ENCODE measurements at places on chromosomes 7 and 10.

DNA sequence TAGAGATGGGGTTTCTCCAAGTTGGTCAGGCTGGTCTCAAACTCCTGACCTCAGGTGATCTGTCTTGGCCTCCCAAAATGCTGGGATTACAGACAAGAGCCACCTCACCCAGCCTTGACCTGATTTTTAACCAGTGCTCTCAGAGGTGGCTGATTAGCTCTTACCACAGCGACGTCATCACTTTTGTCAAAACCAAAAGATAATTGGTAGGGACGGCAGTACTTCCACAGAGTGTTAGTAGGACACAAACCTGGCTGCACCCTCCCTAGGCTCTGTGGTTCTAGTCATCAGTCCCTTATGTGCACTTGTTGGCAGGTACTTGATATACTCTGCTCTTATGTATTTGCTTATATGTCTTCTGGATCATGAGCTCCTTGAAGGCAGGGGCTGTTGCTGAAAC is 74.0 kb downstream of the GPR141 start:
- no peak for DNase-seq

DNA sequence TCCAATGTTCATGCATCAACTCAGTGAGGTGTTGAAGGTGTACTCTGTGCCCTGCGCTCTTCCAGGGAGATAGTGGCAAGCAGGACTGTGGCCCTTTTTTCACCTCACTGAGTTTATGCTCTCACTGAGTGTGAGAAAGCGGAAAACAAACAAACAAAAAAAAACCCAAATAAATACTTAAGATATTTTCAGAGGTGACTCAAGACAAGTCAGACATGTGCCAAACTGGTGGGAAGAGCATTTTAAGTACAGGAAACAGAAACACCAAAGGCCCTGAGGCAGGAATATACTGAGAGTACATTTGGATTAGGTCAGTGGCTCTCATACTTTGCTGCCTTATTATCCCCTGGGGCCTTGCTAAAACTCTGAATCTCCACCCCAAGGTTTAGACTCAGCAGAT is 111.9 kb upstream of the IGFBP3 start:
- DNase-seq: no peak

GRCh38 chr10:20494474-20494873 is 402.6 kb downstream of the NEBL start:
- no peak for DNase-seq

- no peak for DNase-seq
Observed at GRCh38 chr7:118109607-118110006, 74.4 kb upstream of the LSM8 start.

- no peak for DNase-seq
Observed at GRCh38 chr10:43091846-43092245, 15.0 kb downstream of the RET start.

GRCh38 chr7:96547371-96547811 is 162.3 kb downstream of the SEM1 start:
- no peak for DNase-seq

DNA sequence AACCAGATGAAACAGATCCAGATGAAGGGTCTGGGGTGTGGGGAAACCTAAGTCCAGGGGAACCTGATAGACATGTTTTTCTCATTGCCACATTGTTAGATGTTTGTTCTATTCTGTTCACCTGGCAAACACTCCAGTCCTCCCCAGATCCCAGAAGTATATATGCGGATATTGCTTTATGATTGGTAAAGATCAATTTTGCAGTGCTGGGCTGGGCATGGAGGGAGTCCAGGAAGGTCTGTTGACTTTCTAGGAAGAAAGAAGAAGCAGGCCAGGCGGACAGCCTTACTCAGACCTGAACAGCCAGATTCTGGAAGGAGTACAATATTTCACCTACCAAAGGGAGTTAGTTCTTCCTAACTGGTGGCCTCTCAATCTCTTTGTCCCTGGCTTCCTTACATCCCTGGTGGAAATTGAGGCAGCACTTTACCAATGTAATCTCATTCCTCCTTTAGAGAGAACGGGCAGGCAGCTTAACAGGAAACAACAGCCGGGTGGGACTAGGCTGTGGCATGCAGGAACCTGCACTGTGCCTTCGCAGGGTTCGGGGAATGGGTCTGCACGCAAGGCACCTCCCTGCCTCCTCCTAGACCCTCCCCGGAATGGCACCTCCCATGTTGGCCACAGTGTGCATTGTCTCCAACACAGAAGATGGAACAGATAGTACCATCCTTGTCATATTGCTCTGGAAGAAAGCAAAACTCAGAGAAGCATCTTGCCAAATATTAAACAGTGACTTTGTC is 930 bp downstream of the GIMAP6 start:
- no peak for DNase-seq

DNA sequence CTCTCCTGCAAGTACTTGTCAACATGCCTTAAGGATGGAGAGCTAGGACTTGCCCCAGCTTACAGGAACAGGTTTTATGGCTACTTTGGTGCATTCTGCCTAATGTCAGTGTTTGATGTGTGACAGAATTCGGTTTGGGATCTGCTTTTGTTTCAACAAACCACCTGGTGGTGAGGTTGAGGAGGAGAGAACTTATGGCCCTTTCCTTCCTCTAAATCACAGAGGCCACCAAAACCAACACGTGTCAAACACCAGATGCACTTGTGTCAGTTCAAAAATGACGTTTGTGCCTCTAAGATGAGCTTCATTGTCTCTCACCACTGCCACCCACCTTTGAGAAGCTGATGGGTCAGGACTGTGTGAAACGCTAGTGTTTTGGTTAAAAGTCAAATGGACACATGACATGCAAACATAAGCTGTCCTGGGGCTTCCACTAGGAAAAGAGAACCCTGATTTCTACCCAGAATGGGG is 83.9 kb downstream of the OSBPL3 start:
- no peak for DNase-seq

- DNase-seq: no peak
Observed at GRCh38 chr7:15046861-15047260, 144.3 kb upstream of the DGKB start.

DNA sequence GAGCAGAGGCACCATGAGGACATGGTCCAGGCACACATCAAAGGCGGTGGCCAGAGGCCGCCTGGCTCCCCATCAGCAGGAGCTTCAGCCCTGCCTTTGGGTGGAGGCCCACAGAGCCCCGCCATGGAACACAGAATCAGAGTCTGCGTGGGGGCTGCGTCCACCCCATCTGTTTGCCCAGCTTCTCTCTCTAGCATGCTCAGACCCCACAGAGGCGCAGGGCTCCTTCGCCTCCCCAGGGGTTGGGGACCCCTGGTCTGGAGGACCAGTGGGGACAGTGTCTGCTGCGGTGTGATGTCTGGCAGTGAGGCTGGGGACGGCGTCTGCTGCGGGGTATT is 321.9 kb downstream of the PTPRN2 start:
- no peak for DNase-seq

GRCh38 chr10:121221991-121222390 is 370.8 kb downstream of the WDR11 start:
- DNase-seq: no peak

GRCh38 chr7:79036356-79036755 is 417.1 kb downstream of the MAGI2 start:
- DNase-seq: no peak

DNA sequence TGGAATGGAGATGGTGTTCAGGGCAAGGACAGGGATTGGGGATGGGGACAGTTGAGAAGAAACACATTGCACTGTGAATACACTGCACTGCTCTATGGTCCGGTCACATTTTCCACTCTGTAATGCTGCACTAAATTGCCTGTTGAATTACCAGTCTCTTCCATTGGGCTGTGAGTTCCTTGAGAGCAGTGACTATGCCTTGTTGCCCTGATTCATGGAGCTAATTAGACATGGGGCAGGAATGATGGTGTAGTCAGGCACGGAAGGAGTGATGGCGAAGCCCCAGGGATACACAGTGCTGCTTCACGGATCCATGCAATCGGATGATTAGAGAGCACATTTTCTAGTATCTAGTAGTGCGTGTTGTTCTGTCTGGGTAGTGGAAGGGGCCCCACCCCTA is 25.4 kb upstream of the GPAM start:
- DNase-seq: no peak

DNA sequence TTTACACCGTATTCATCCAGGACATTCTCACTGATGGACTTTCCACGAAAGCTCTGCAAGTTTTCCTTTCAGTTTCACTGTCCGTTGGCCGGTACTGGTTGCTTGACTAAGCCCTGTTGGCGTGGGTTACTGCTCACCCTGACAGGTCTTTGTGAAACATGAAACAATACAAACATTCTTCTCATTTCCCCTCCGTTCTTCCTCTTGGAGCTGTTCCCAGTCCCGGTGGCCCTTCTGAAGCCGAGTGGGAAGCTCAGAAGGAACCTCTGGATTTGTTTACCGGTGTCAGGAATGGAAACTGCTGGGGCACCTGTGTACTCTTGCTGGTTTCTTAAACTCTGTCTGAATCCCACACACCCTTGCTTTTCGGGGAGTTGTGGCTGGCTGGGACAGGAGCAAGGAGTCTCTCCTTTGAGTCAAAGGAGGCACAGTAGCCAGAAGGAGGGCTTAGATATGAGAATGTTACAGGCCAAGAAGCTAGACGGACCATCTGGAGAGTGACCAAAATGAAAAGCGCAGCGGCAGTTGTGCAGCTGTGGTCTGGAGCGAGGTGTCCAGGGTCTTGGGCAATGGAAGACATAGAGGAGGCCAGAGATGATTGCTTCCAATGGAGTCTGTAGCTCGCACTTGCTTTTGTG is 45.7 kb downstream of the LYZL2 start:
- no peak for DNase-seq

DNA sequence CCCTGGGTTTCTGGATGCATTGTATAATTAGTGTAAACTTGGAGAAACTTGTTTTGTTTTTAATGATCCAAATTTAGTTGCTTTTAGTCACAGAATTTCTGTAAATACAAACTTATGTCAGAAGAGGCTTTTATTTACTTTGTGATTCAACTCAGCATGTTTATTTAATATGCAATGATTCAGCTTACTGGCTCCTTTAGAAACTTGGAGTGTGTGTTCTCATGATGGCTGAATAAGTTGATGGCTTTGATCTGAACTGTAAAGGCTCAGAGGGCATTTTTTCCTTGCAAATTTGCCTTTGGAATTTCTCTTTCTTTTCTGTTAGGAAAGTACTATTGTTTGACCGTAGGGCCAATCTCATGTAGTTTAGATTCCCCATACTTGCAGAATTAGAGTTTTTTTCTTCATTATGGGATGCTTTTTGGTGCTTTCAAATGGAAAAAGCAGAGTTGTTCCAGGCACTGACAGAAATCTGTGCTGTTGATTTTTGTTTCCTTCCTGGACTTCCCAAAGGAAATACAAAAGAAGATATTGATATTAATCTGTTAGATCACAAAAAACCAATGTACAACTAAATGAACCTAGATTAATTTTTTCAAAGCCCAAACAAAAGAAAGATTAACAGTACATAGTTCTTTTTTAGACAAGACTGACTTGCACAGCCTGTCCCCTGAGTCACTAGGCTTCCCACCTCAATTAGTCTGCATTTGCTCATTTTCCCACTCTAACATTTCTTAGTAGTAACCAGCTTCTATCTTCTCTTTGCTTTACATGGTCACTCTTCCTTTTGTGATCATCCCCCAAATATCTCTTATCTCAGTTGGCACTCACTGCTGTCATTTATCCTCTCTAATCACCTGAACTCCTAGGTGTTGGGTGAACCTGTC is 96.8 kb upstream of the AGR3 start:
- no peak for DNase-seq

- no peak for DNase-seq
Observed at GRCh38 chr10:102735065-102735562, 8.6 kb upstream of the WBP1L start.

DNA sequence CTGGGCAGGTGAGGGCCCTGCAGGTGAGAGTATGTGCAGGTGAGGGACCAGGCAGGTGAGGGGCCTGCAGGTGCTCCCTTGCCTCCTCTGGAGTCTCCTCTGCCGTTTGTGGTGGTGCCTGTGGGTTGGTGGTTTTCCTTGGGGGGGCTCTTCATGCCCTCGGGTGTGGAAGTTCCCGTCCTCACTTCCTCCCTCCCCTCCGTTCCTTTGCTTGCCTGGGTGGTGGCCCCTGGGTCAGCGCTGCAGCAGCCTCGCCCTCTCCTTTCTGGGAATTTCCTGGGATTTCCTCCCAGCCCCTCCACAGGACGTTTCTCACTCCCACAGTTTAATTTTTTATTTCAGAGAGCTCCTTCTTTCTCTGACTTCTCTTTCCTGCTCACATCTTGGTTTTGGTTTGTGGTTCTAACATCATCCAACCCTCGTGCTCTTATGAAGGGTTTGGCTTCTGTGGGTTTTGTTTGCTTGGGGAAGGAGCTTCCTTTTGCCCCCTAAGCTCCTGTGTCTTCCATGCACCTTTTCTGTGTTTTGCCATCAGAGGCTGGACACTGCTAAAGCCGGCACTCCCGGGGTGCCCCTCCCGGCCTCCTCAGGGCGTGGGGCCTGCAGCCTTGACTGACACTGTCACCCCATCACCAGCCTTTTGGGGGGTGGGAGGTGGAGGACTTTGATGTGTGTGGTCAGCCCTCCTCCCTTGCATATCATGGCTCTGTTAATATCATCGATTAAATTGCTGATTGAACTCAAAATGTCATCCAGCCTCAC is 29.2 kb upstream of the ADGRA1 start:
- DNase-seq: no peak

- DNase-seq: no peak
Observed at GRCh38 chr7:155001756-155002410, 1.0 kb downstream of the PAXIP1 start.

GRCh38 chr10:7070950-7071349 is 339.9 kb downstream of the SFMBT2 start:
- no peak for DNase-seq

DNA sequence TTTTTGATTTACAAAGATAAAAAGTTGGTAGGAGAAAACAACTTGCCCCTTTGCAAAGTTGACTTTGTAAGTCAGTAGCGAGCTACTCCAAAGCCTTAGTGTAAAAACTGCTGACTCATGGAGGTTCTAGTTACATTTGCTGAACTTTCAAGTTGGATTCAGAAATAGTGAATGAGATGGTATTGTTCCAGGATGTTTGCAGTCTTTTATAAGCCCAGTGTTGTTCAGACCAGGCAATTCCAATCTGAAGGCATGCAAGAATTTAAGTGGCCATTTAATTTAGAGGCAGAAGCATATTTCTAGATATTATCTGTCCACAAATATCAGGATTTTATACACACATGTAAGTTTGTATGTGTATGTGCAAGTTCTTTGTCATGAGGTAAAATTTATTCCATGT is 21.6 kb downstream of the TES start:
- DNase-seq: no peak

DNA sequence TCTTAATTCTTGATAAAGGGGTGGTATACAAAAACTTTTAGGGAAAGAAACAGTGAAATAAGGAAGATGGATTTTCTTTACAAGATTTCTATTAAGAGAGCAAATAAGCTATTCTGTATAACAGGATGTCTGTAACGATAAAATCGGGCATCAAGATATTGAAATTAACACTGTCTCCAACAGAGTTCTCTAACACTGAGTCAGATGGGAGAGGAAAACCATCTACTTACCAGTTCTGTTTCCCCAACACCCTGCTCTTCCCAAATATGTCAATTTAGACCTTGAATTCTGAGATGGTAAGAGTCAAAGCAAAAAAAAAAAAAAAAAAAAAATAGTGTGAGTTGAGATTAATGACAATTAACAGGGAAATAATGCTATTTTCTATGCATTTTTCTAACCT is 23.0 kb downstream of the SMURF1 start:
- no peak for DNase-seq

- no peak for DNase-seq
Observed at GRCh38 chr7:98602755-98603398, 14.2 kb upstream of the NPTX2 start.

GRCh38 chr10:129191797-129192196 is 275.2 kb upstream of the MGMT start:
- no peak for DNase-seq

All from cerebellar cortex (tissue), 1 donor.